ENCODE measurements at places on chromosomes 4 and X.

DNA sequence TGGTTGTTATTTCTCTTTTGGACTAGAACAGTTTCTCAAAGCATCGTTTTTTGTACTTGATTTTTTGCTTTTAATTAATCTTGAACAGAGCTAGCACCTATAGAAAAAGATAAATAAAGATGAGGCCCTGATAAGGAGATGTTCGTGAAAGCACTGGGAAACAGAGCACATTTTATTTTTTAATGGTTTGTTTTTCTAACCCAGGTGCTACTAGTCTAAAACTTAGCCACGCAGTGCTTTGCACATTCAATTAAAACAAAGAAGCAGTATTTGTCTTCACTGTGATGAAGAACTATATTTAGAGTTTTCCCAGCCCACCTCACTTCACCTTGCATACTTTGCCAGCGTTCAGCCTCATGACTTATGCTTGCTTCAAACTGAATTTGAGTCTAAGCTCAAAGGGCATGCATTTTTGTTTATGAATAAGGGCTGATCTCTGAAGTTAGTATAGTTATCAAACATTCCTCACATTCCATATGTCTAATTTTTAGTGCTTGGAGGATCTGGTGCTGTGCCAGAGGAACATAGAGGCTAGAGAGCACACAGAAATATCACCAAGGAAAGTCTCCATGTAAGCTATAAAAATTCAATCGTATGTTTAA is 76.7 kb downstream of the WWC2 start:
- no peak for DNase-seq

GRCh38 chr4:25750874-25751273 is 95.2 kb downstream of the SLC34A2 start:
- no peak for DNase-seq

- no peak for DNase-seq
These were observed 18.0 kb upstream of the OCIAD1 start for GRCh38 chr4:48812866-48813265.

GRCh38 chr4:158458271-158458895 is 63.3 kb upstream of the RXFP1 start:
- DNase-seq = no peak

DNA sequence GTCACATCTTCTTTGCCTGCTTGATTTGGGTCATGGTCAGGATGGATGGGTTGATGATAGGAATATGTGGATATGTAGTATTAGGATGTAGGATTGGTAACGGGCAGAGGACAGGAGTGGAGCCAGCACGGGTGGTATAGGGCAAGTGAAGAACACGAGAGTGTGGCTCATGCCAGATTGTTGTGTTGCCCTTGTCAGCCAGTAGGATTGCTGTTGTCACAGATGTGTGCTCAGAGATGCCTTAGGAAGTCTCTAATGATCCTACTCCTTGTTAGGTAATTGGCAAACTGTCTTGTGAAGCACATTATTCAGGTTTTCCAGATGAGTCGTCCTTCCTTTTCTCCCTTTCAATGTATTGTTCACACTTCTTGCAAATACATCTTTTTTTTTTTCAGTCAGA is 5.5 kb downstream of the ATP10D start:
- no peak for DNase-seq

- DNase-seq = no peak
These were observed 95.6 kb downstream of the ADAMTS3 start for GRCh38 chr4:72473434-72473900.

DNA sequence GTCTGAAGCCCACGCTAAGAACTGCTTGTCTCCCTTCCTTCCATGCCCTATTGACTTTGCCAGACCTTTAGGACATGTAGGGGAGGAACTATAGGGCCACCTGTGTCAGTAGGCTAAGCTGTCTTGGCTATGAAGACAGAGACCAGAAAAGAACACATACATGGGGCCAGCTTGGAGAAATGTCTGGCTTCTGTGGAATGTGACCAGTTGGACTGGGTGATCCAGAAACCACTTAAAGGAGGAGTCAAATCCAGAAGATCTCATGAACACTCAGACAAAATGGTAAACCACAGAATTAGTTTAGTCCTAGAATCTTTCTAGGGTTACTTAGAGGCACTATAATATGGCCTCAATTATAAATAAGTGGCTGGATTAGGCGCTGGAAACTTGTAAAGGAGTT is 42.0 kb downstream of the PHKA2 start:
- DNase-seq = no peak

GRCh38 chr4:47577779-47578553 is 92.9 kb downstream of the ATP10D start:
- DNase-seq = no peak

DNA sequence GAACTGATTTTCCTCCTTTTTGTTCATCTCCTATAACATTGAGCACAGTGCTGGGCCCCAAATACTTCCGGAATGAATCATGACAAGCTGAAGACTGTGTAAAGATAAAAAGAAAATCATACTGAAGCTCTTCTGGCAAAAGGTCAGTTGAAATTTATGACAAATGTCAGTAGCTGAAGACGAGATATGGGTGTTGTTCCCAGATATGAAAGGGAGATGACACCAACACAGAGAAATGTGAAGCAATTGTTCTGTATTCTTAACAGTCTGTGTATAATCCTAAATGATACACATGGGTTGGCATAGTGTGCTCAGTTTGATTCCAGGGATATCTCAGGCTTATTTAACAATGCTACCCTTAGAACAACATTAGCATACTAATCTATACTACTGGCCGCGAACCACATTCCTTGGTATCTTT is 170.5 kb upstream of the PITX2 start:
- no peak for DNase-seq

DNA sequence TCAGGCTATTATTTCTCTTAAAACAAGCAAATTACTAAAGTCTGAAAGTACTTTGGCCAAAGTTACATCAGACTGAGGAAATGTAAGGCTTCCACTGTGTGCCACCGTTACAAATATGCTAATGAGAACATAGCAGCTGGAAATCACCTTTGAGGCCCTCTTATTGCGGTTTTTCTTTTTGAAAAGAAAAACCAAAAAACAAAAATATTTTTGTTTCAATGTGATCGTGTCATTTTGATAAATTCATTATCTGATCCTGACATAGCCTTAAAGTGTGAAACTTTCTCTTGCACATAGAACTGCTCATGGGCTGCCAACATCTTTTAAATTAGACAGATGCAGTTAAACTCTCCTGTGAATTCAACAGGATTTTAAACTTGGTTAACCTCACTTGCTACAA is 2.8 kb upstream of the TIFA start:
- peak; percentile 30 for DNase-seq

GRCh38 chr4:109290918-109291317 is 11.5 kb downstream of the COL25A1 start:
- DNase-seq = no peak

- DNase-seq = no peak
These were observed 915.7 kb upstream of the GRIA3 start for GRCh38 chrX:122268353-122268752.

GRCh38 chr4:67546971-67547370 is 1.7 kb upstream of the CENPC start:
- DNase-seq = no peak

DNA sequence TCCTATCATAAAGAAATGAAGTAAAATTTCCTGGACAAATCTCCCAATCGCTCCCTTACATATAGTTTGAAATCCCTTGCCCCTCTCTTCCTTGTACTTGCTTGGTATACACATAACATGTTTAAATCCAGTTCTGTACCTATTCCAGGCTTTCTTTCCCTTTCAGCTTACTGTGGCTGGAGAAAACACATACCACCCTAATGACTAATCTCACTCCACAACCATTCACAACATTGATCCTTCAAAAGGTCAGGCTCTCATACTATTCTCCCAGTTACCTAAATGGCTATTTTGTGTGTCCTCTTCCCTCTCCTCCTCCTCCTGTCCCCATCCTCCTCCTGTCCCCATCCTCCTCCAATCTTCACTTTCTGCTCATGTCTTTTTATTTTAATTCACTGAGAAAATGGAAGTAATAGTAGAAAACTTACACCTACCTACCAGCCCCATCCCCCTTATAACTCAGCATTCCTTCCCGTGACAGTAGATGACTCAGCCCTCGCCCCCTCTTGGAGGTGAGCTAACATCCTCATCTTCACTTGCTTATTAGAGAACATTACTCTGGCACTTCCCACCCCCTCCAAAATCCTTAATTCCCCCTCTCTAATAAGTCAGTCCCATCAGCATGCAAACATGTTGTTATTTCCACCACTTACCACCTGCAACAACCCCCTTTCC is 77.5 kb downstream of the IL15 start:
- DNase-seq = no peak

DNA sequence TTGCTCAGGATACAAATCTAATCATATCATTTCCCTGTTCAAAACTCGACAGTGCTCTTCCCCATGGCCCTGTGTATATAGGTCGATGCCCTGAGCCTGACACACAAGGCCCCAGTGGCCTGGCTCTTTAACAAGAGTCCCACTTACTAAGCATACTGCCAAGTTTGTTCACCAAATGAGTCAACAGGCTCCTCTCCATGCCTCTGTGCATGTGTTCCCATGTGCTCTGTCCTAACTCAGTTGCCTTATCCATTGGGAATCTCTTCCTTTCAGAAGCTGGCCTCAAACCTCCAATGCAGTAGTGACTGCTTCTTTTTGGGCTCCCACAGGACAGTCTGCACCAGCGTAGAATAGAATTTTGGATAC is 18.9 kb upstream of the CXCR3 start:
- no peak for DNase-seq

GRCh38 chrX:5180135-5180741 is 1048.4 kb downstream of the NLGN4X start:
- DNase-seq = no peak

DNA sequence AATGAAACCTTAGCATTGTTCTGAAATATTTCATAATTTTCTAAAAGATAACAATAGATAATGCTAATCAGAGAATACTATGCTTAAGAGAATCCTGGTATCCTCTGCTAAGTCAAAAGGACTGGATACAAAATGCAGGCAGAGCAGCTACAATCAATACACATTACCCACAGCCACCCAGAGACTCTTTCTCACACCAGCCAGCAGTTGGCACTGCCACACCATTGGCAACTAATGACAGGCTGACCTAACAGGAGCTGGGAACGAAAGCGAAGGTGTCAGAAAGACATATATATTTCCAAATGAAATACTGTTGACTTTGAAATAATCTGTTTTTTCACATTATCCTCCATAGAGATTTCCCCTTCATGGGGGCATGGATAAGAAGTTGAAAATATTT is 122.6 kb upstream of the PLAC1 start:
- no peak for DNase-seq

- no peak for DNase-seq
These were observed 147.2 kb downstream of the SHROOM3 start for GRCh38 chr4:76582074-76582816.

DNA sequence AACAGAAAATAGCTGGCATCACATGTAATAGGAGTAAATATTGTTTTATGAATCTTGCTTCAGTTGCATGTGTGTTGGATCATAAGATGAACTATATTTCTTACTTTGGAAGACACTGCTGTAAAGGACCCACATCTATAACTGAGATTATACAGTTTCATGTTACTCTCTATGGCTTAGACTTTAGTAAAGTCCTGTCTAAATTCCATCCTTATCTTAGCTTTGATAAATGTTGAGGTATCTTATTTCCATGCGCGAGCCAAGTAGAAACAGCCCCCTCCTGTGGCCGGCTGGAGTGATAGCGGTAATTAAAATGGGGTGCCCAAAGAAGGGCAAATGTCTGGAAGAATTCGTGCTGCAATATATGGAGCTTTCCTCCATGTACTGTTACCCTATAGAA is 43.0 kb downstream of the CCDC158 start:
- no peak for DNase-seq

- DNase-seq = no peak
These were observed 22.9 kb downstream of the ZFYVE28 start for GRCh38 chr4:2395584-2395983.

- DNase-seq = no peak
These were observed 84.0 kb downstream of the PRKG2 start for GRCh38 chr4:81131066-81131465.

- no peak for DNase-seq
These were observed 234.7 kb downstream of the DKK2 start for GRCh38 chr4:106801386-106801785.

- no peak for DNase-seq
These were observed 2.4 kb downstream of the PCDH7 start for GRCh38 chr4:30722359-30723200.

DNA sequence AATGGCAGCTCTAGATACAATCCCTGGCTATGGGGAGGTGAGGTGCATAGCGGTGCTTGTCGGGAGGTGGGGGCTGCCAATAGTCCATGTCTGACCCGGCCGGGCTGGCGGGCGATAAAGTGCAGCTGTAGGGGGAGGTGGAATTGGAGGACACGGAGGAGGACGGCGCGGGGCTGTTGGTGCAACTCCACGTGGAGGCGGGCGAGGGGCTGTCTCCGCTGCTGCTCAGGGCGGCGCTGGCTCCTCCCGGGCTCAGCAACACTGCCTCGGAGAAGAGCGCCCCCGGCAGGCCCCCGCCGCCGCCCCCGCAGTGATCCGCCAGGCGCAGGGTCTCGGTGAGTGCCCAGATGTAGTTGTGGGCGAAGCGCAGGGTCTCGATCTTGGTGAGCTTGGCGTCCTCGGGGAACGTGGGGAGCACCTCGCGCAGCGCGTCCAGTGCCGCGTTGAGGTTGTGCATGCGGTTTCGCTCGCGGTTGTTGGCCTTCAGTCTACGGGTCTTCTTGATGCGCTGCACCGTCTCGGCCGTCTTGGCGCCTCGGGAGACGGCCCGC is 1.3 kb downstream of the NEUROG2 start:
- no peak for DNase-seq

DNA sequence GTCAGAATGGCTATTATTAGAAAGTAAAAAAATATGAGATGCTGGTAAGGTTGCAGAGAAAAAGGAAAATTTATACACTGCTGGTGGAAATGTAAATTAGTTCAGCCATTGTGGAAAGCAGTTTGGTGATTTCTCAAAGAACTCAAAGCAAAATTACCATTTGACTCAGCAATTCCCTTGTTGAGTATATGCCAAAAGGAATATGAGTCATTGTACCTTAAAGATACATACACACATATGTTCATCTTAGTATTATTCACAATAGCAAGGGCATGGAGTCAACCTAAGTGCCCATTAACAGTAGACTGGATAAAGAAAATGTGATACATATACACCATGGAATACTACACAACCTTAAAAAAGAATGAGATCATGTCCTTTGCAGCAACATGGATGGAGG is 148.2 kb downstream of the COMMD8 start:
- DNase-seq = no peak

DNA sequence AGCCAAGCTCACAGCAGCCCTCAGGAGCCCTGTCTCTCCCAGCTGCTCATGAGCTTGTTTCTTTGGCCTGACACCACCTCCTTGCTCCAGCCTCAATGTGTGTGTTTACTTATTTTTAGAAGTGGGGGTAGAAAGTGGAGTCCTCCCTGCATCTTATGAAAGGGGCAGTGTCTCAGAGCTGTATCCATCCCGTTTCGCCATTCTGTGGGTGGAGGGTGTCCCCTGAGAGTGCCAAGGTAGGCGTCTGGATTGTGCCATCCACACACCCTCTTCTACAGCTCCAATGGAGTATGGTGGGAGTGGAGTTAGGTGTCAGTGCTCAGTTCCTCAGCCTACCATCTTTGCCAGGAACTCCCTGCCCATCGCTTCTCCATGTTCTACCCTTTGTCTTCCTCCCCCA is 8.3 kb downstream of the SPON2 start:
- no peak for DNase-seq

- peak; percentile 49 for DNase-seq
These were observed 531 bp downstream of the DGKQ start for GRCh38 chr4:972651-973424.

- no peak for DNase-seq
These were observed 11.0 kb upstream of the ADGRG2 start for GRCh38 chrX:19133231-19133630.

- no peak for DNase-seq
These were observed 231.1 kb downstream of the STPG2 start for GRCh38 chr4:97912156-97912555.

- no peak for DNase-seq
These were observed 61.3 kb downstream of the AR start for GRCh38 chrX:67604979-67605703.

Measured in T-helper 22 cell (primary cell).